ENCODE measurements at places on chromosomes 13 and 19.

GRCh38 chr13:30615481-30615865 lies 2.2 kb upstream of the USPL1 start:
- no peak for DNase-seq

- DNase-seq = no peak
Observed at GRCh38 chr19:40705362-40705651, 11.4 kb downstream of the COQ8B start.

GRCh38 chr19:16095071-16095571 lies 16.6 kb upstream of the RAB8A start:
- DNase-seq = no peak

DNA sequence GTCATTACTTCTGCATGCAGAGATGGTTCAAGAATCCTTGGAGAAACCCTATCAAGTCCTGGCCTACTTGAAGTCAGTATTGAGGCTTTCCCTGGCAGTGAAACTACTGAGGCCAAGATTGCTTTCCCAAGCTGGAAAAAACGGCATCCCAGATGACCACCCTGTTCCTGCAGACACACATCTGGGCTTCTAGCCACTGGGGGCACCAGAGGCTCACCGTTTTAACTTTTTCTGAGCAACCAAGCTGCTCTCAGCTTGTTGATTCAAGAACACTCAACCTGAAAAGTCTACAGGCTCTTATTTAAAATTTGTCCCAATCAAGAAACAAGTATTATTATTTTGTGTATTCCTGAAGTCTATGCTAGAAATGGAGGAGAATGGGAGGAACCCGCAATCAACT lies 66.6 kb downstream of the SPRYD7 start:
- DNase-seq = no peak

DNA sequence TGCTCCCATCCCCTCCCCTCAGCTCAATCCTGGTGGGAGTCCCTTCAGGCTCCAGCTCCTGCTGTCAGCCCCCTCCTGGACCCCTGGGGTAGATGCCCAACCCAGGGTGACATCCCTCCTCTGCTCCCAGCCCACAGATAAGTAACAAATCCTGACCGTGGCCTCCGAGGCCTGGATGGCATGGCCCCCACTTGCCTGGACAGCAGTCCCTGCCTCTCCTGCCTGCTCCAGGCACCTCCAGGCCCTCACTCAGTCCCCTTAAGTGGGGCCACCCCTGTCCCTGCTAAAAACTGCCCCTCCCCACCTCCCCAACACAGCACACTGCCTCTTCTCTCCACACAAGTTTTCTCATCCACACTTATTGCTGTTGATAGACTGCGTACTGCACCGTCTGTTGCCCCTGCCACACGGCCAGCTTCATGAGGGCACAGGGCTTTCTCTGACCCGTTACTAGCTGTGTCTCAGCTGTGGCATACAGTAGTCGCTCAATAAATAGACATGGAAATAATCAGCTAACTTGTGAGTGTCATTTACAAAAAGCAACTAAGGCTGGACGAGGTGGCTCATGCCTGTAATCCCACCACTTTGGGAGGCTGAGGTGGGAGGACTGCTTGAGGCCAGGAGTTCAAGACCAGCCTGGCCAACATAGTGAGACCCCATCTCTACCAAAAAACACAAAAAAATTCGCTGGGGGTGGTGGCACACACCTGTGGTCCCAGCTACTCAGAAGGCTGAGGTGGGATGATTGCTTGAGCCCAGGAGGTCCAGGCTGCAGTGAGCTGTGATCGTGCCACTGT lies 5.8 kb downstream of the CERS1 start:
- no peak for DNase-seq

DNA sequence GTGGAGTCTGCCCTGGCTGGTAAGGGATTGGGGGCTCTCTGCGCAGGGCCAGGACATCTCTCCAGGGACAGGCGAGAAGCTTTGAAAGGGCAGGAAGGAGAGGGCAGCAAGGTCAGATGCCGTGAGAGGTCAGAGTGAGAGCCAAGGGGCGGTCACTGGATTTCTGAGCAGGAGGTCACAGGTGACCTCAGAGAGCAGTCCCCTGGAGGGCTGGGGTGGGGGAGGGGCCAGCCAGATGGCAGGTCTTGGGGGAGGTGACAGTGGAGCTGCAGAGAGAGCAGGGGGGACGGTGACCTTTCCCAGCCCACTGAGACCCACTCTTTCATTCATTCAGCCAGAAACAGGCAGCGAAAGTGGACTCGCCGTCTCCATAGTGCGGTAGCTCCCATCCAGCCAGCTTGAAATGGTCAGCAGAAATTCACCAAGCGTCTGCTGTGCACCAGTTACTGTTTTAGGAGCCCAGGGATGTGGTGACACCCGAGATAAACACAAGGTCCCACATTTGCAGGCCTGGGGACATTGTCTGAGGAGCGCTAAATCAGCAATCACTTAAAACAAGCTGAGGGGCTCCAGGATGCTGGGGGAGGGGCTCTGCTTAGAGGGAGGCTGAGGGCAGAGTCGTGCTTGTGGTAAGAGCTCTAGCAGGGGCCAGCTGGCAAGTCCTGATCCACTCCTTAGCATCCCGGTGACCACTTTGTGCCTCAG lies 10.2 kb downstream of the CARM1 start:
- DNase-seq = no peak

- no peak for DNase-seq
Observed at GRCh38 chr13:28485996-28486543, 8.9 kb downstream of the FLT1 start.

GRCh38 chr13:102018716-102019115 lies 383.1 kb downstream of the FGF14 start:
- DNase-seq = no peak

DNA sequence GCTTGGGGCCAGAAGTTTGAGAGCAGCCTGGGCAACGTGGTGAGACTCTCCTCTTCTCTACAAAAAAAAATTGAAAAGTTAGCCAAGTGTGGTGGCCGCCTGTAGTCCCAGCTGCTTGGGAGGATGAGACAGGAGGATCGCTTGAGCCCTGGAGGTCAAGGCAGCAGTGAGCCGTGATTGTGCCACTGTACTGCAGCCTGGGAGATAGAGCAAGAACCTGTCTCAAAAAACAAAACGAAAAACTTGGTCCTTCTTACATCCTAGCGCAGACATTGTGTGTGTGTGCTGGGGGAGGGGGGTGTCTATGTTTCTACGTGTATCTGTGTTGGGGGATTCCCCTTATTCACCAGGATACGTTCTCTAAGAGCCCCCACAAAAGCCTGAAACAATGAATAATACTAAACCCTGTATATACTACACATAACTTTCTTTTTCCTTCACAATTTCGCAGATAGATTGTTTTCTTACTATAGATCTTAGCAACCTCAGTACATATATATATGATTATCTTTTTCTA lies 7.9 kb downstream of the AXL start:
- no peak for DNase-seq

DNA sequence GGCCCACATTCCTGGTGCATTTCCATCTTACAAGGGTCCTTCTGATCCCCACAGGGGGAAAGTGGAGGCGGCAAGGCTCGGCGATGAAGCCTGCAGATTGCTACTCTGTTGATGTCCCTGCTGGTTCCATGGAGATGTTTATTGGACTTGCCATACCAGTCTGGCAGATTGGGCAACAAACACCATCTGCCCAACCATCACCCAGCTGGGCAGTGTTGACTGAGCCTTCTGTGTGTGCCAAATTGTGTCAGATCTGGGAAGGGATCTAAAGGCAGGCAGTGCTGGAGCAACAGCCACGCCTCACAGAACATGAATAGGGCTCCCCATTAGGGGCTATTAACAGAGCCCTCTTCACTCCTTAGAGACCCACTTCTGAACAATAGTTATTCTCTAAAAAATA lies 35.0 kb downstream of the FLT1 start:
- no peak for DNase-seq

GRCh38 chr13:32092496-32092895 lies 60.9 kb downstream of the FRY start:
- DNase-seq = no peak

- DNase-seq = no peak
Observed at GRCh38 chr13:30607908-30608307, 9.8 kb upstream of the USPL1 start.

GRCh38 chr19:18742838-18743783 lies 48.0 kb downstream of the COMP start:
- no peak for DNase-seq

GRCh38 chr13:114108141-114108761 lies 24.2 kb downstream of the RASA3 start:
- DNase-seq = no peak

- no peak for DNase-seq
Observed at GRCh38 chr19:23779645-23780044, 21.0 kb upstream of the ZNF681 start.

DNA sequence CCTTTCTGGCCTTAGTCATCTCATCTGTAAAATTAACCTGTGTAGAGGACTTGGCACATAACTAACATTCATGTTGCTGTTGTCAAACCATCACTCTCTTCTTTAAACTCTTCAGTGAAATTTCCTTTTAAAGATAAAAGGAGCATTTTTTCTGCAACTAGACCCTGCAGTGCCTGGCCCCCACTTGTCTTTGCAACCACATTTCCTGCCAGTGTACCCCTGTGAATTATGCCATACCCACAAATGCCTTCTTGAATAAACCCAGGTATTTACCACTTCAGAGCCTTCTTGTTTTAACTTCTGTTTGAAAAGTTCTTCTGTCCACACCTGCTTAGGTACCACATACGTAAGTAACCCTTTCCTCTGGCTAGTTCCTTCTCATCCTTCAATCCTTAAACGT lies 118.8 kb downstream of the CDK8 start:
- DNase-seq = no peak

DNA sequence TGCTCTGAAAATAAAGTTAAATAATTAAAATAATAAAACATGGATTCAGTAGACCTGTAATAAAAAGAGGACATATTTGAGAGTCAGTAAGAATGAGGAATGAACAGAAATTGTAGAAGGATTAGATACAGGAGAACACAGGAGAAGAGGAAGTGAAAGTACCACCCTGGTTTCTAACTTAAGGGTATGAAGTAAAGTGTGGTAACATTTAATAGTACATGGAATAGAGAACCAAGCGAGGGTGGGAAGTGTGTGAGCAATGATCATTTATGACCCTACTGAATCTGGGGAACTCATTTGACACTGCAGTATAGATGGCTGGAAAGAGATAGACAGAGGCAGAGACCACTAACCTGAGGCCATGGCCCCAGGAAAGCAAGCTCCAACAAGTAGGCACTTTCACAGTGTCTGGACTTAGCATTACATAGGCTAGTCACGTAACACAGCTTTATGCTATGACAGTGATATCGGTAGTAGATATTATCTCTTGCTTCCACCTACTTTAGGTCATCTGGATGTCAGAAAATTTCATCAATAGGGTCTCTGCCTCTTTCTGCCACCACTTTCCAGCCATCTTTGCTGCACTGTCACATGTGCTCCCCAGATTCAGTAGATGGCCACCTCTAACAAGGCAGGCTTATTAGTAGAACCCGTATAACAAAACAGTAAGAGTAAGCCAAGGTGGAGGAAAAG lies 633.9 kb upstream of the MIR17HG start:
- no peak for DNase-seq

GRCh38 chr19:1168572-1169410 lies 5.3 kb downstream of the SBNO2 start:
- no peak for DNase-seq

GRCh38 chr13:37914781-37915391 lies 45.3 kb upstream of the TRPC4 start:
- DNase-seq = no peak

GRCh38 chr19:46141421-46141820 lies 6.6 kb upstream of the IGFL2 start:
- no peak for DNase-seq

DNA sequence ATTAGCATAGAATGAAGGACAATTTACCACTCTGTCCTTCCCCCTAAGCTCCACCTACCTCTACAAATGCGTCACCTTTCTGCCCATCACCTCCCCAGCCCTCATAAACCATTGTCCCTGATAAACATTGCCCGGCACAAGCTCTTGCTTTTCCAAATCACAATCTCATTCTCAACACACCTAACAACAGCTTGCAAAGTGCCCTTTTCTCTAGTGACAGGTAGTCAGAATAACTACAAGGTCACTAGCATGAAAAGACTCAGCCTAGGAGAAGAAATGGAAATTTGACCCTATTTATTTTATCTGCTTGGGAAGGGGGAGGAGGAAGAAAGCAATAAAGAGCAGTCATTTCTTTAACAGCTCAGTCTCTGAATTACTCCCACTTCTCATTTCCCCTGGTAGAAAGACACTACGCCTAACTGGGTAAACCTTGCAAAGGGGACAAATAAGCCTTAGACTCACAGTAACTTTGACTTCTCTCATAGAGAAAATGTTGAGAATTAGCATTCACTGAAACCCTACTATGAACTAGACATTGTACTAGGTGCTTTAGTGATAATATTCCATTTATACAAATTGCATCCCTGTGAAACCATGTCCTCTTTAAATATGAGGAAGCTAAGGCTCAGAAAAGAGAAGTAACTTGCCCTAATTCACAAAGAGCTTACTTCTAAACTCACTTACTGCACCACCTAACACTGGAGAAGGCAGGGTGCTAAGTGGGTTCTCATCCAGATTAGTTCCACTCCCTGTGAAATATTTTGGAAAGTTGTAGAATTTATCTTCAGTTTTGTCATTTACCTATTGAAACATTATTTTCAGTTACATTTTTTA lies 116.2 kb upstream of the FNDC3A start:
- peak; percentile 78 for DNase-seq

DNA sequence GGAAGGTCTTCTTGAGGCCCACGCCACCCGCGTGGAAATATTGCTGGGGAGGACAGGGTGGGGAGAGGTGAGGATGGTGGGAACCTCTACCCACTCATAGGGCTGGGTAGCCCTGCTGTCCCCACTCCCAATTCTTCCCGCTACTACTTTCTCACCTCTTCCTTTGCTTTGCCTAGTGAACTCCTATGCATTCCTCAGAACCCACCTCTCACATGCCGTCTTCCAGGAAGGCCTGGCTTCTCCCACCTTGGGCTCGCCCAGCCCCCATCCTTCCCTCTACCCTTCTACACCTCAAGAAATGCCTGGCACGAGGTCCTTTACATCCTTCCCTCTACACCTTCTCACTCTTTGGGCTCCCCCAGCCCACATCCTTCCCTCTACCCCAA lies 62.4 kb downstream of the COLGALT1 start:
- DNase-seq = no peak

DNA sequence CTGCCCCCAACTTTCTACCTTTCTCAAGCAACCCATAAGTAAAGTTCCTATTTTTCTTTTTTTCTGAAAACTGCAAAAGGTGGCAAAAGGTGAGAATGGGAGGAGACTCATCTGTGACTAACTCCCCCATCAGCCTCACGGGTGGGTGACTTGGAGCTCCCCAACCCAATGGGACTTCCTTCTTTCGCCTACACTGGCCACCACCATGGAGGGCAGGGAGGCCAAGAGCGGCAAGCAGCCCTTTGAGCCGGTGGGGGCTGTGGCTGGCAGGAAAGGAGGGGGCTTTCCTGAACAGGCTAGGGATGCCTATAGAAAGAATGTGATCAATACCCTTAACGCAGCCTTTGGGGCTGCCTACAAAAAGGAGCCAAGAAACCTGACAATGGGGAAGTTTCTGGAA lies 16.5 kb downstream of the IRS2 start:
- no peak for DNase-seq

GRCh38 chr19:5302396-5302795 lies 38.2 kb downstream of the PTPRS start:
- DNase-seq = no peak
